KBM-7 (cell line): ENCODE measurements at places on chromosomes 12 and 14.

DNA sequence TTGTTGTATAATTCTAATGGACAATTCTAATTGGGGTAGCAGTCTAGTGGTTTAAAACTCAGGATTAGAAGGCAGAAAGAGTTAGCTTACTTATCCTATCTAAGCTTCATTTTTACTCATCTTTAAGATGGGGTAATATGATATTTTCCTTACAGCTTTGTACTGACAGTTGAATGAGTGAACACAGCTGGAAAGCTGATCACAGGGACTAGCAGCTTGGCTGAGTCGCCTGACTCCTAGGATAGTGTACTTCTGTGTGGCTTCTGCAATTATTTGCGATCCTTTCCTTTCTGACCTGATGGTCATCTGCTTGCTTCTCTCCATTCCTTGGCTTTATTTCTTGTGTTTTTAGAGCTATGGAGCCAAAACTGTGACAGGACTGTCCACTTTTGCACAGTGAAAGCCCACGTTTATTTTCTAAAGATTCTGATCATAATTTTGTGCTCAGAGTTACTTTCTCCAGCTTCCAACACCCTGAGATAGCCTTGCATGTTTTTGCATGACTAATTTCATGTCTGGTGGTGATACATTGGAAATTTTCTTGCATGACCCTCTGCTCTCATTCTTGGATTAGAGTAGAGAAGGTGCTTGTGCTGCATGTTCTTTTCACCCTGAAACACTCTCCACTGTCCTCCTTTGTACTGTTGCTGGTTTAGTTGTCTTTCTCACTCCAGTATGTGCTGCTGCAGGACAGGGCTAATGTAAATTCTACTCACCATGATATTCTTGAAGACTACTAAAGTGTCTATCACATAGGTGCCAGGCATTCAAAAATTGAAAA lies 377.0 kb upstream of the ATP2B1 start:
- no peak for DNase-seq

GRCh38 chr14:44847526-44848309 lies 114.0 kb downstream of the KLHL28 start:
- no peak for DNase-seq

DNA sequence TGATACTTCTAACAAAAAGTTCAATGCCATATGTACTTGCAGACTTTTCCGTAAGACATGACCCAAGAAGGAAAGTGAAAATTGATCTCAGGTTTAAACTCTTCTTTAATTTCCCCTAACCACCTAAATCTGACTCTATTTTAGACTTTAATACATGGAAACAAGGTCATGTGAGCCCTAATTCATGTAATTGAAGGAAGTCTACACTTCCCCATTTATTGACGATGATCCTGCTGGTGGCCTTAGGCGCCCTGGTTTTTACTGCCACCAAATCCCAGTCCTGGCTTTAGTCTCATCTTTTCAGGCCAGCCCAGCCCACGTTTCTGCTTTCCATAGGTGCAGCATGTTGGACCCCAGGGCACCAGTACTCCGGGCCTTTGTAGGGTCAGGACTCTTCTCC lies 157.9 kb downstream of the PELI2 start:
- peak; percentile 15 for DNase-seq

GRCh38 chr12:79067977-79068376 lies 203.4 kb downstream of the SYT1 start:
- DNase-seq: no peak

GRCh38 chr12:113161415-113162016 lies 12.0 kb downstream of the CFAP73 start:
- no peak for DNase-seq

DNA sequence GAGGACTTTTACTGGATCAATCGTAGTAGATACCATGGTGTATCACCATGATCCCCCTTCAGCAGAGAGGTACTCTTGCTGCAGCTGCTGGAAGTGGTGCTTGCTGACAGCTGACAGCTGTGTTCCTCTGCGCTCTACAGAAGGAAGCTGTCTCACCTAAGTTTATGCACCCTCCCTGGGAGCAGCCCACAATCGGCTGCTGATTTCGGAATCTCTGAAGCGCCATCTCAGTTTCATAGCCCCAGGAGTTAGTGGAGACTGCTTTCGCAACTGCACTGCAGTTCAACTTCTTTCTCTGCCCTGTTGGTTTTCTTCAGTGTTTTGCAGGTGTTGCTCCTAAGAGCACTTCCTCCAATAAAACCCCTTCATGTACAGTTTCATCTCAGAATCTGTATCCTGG lies 237.9 kb downstream of the PAWR start:
- DNase-seq: no peak

- DNase-seq: peak; percentile 28
Measured at GRCh38 chr12:8985213-8985754, 4.1 kb upstream of the KLRG1 start.

DNA sequence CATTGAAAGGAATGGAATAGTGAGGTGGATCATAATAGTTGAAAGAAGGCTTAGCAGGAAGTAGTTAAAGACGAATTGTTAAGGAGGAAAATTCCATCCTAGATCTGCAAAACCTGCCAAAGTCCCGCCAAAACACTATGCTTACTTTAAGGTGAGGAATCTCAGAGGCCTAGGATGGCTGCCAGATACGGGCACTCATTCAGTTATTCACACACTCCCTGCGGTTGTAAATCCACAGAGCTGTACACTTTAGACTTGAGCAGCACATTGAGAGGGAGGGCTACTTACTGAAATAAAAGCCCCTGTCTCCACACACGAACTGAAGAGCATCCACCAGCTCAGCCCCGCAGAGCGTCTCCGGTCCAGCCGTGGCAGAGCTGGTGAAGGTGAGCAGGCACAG lies 5.0 kb downstream of the IGF1 start:
- no peak for DNase-seq

GRCh38 chr14:60760644-60761364 lies 26.2 kb downstream of the MNAT1 start:
- DNase-seq: no peak

DNA sequence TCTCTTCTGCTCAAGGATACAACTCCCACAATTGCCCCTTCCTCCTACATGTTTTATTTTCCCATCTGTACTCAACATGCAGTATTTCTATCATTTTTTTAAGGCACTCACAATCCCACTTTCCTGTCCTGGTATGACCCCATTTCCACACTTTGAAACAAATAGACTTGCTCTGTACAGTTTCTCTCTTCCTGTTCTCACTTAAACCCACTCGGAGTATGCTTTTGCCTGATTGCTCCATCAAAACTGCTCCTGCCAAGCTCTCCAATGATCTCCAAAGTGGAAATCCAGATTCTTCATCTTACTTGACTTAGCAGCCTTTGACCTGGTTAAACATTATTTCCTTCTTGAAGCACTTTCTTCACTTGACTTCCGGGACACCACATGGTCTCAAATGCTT lies 384.5 kb downstream of the SEC23A start:
- no peak for DNase-seq

DNA sequence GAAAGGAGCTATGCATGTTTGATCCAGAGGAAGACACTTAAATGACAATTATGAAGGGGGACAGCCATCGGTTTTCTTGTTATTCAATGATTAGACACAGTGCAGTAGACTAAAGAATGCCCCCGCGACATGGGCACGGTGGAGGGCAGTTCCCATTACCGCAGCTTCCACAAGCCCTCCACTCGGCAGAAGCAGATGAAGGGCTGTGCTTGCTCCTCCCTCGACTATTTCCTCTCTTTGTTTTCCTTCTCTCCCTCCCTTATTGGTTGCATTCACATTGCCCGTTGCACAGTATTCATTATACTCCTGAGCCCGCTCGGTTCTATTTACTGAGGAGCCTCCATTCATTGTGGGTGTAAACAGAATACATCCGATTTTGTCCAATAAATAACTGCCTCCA lies 138.8 kb upstream of the RASSF8 start:
- DNase-seq: no peak

DNA sequence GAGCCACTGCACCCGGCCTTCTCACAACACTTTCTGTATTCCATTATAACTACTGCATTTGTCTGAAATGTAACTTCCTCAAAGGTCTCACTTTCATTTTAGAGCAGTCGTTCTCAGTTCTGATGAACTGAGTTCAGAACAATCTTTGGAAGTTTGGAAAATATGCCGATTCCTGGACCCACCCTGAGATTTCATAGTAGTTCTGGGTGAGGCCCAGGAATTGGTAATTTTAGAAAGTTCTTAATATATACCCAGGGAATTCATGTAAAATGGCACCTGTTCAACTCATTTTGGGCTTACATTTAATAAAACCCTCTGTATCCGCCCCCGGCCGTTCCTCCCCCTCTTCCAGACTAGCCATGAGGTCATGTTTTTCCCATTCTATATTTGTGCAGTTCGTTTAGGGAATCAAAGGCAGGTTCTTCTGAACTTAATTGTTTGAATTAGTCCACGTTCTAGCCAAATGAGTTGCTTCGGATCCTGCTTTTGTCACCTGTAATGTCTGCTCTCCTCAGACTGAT lies 5.9 kb downstream of the GSG1 start:
- peak; percentile 82 for DNase-seq

GRCh38 chr12:70627677-70628076 lies 9.6 kb downstream of the PTPRB start:
- no peak for DNase-seq

DNA sequence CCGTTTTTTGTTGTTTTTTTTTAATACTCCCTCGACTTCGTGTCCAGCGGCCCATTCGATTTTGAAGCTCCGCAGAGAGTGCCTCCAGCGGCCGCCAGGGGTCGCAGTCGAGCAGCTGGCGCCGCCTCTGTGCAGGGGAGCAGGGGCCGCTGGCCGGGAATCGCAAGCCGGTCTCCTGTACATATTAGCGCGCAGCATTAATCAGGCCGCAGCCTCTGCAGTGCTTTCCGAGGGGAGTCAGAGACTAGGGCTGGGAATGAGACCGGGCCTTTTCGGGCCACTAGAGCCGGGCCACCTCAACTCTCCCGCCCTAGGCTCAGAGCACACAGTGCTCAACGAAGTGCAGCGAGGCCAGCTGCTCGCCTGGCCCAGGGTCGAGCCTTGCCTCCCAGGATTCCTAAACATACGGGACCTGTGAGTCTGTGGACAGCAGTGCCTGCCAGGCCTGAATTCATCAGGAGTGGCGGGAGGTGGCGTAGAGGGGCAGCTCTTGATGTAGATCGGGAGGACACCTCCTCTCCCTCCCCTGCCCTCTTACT lies 81.8 kb downstream of the EMP1 start:
- peak; percentile 67 for DNase-seq

DNA sequence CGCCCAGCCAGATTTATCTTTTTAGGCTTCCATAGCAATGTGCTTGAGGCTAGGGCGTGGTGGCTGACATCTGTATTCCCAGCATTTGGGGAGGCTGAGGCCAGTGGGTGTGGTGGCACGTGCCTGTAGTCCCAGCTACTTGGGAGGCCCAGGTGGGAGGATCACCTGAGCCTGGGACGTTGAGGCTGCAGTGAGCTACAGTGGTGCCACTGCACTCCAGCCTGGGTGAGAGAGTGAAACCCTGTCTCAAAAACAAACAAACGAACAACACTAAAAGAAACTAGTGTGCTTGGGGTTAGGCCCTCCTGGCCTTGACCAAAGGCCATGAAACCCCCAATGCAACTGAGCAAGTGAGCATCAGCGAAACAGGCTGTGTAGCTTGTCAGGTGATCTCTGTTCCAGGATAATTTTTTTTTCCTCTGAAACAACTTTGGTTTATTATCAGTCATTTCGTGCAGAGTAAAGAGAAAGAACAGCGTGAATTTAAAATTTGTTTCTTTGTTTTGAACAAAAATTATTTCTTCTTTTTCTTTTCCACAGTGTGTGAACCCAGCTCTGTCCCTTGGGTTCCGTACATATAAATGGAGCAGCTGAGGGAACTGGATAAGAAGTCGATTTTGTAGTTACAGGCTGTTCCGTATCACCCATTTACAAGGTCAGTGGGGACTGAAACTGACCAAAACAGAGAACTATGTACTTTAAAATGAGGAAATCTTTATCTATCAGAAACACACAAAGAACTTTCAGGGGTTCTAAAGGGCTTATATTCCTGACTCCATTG lies 8.8 kb upstream of the TUBA1C start:
- DNase-seq: no peak
